ENCODE measurements at places on chromosomes 6 and 20. TPM values are rescaled to one million over a fixed set of nuclear protein-coding genes. Genes with fewer than 3 reads are reported as not detected.

The CTAGE9 gene
- total RNA-seq, result not detected

The OTOR gene
- not detected for total RNA-seq

The NKAIN2 gene
- total RNA-seq, result 0.20 TPM

The E2F1 gene
- total RNA-seq, result 1.8 TPM

The NKAPL gene
- 6.3 TPM for total RNA-seq

The TGM2 gene
- 473 TPM for total RNA-seq
